ENCODE measurements at places on chromosomes 5 and 9.

DNA sequence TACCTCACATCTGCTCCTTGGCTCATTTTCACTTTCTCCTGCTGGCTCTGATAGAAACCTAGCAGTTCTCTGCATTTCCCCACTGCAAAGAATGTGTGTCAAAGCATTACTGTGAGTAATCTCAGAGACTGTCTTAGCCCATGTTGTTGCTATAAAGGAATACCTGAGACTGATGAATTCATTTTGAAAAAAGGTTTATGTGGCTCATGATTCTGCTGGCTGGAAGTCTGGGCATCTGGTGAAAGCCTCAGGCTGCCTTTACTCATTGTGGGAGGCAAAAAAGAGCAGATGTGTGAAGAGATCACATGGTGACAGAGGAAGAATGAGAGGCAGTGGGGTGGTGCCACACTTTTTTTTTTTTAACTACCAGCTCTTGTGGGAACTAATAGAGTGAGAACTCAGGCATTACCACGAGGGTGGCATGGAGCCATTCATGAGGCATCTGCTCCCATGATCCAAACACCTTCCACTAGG is 191.6 kb upstream of the CTNND2 start:
- no peak for DNase-seq

DNA sequence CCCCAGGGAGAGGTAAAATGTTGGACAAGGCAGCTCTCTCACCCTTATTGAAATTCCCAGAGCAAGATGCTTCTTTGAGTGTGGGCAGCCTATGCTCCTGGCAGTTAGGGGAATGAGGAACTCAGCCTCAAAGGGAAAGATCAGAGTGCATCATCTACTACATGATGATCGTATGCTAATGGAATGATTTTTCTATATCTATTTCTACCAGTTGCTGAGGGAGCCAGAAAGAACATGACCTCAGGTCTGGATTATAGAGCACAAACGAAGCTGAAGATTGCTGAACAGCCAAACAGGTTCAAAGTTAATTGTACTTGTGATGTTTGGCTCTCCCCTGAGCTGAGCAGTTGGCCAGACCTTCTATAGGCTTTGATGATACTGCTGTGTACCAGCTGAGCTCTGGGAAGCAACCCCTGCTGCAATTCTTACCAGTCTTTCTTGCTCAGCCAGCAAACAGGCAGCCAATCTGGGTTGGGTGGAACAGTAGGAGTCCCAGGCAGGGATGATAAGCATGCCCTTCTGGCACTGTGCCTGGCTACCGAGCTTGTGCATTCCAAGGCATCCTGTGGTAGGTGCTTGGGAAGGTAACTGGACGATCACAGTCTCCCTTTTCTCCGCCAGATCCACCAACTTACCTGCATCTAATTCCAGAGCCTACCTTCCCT is 10.3 kb upstream of the FBXL7 start:
- DNase-seq: no peak

GRCh38 chr5:78533356-78533755 is 115.2 kb downstream of the LHFPL2 start:
- DNase-seq: no peak

DNA sequence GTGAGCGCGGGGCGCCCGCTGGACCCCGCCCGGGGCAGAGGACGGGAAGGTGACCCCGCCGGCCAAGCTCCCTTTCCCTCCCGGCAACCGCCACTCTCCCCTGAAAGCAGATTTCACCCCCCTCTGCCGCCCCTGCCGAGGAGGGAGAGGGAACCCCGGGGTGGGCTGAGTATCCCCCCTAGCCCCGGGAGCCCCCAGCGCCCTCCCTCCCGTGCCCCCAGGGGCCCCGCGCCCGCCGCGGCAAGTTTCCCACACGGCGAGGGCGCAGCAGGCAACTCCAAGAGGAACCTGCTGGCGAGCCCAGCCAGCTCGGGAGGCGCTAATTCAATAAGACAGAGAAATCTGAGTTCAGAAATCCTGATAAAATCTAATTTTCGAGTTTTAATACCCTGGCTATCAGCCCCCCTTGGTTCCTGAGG is 1.6 kb downstream of the NTNG2 start:
- no peak for DNase-seq

DNA sequence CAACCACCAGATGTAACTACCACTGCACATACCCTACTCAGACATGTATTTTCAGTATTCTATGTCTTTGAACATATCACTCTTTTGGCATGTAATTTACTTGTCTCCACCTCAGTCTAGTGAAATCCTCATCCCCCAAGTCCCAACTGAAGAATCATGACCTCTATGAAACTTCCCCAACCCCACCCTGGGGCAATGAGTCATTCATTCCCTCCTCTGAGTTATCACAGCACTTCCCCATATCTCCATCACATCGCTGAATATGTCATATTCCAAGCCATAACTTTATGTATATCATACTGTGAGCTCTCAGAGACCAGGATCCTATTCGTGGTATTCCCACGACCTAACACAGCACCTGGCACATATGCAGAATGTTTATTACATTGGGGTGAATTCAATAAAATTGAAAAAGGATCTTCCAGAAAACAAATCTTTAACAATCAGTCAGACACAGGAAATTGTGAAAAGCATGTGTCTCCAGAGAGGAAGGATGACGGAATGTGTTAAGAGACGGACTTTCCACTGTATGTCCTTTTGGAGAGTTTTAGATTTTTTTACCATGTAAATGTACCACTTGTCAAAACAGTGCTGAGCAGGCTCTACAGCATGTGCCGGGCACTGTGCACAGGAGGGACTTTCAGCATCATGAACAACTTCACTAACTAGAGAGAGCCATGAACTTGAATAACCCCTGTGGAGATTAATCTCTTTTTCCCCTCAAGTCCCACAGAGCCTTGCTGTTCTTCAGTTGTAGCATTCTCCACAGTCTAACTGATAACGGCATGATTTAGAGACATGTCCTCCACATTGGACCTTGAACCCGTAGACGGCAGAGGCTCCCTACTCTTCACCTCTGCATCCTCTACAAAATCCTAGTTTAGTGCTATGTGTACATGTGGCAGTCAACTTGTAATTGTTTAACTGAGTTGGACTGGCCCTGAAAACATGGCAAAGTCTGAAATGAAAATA is 213.5 kb downstream of the GLIS3 start:
- no peak for DNase-seq

- no peak for DNase-seq
These were observed 100.6 kb downstream of the ARHGAP26 start for GRCh38 chr5:142870532-142871362.

GRCh38 chr9:27387722-27388121 is 90.8 kb upstream of the EQTN start:
- no peak for DNase-seq

DNA sequence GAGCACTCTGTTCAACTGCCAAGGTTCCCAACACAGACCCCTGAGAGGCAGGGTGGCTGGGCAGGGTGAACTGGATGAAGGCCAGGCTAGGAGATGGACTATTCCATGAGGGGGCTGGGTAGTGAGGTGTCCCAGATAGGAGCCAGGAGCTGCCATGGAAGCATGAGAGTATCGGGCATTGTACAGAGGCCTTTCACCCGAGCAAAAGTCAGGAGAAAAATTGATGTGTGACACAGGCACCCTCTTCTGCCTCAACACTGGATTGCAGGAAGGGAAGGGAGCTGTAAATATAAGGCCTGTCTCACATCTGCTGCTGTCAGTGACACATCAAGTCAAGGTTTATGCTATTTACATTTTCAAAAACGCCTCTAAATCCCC is 74.6 kb downstream of the UBAP1 start:
- no peak for DNase-seq

DNA sequence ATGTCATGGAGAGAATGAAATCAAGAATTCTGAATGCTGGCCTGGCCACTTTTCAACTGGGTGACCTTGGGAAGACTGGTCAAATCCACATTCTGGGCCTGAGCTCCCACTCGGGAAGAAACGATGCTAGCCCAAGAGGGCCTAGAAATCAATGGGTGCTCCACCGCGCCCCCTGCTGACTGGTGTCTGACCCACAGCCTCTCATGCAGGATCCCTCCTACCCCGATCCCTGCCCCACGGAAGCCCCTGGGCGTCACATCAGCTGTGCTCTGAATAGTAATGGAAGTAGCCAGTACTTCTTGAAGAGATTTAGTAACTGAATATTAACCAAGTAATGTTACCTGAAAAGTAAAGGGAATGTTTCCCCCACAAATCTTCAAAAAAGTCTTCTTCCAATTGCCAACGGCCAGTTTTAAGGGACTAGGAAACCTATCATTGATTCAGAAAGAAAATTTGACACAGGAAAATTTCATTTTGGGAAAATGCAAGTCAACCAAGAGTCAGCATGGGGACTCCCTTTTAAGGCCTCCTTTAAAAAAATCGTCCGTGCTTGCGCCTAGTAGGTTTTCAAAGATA is 43.9 kb downstream of the CRB2 start:
- no peak for DNase-seq

- no peak for DNase-seq
These were observed 13.2 kb downstream of the ETF1 start for GRCh38 chr5:138529812-138530211.

- no peak for DNase-seq
These were observed 76.6 kb upstream of the ITGA1 start for GRCh38 chr5:52710972-52711596.

DNA sequence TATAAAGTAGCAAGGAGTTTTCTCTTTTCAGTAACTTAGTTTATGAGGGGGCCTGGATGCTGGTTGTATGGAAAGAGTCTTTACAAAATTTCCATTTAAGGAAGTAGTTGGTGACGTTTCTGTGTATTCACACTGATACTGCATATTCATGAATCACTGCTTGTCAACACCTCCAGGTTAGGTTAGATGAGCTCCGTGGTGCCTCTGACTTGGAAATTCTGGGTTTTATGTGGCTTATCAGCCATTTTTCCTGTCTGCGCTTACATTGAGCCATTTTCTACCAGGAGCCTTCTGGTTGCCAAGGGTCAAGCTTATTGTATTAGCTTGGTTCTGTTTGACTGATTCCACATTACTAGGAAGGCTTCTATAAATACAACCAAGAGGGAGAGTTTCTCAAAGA is 128.3 kb downstream of the SLC28A3 start:
- DNase-seq: no peak

Measured in right kidney (tissue), 9 donors.